ENCODE measurements at places on chromosomes 1 and 21.

DNA sequence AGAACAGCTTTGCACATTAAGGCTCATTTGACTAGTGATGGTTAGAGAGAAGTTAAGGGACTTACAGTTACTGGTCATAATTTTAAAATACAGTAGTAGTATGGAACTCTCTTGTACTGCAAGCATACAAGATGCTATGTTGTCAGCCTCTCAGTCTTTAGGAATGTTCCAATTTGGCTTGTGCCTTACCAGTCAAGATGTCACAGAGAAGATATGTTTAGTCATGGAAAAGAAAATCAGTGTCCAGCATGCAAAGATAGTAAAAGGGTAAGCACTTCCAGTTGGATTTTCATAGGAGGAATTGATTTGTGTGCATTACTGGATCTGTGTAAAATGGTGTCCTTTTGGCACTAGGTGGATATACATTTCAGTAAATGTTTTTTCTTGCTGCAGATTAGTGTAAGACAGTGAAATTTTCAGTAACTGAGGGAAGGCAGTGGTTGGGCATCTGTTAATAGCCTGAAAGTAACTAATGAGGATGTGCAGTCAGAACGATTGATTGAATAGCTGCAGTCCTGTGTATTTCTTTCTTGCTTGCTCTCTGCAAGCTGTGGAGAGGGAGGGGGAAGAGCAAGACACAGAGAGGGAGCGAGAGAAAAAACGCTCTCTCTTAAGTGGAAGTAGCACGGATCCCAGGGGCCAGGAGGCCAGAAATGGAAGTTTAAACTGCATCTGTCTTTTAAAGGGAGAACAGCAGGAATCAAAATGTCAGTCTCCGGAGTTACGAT lies 108.2 kb downstream of the CLEC20A start:
- no peak for DNase-seq

GRCh38 chr1:30001732-30002039 lies 721.7 kb downstream of the MATN1 start:
- DNase-seq: no peak

- DNase-seq: no peak
Observed at GRCh38 chr1:10669570-10669969, 126.9 kb downstream of the CASZ1 start.

DNA sequence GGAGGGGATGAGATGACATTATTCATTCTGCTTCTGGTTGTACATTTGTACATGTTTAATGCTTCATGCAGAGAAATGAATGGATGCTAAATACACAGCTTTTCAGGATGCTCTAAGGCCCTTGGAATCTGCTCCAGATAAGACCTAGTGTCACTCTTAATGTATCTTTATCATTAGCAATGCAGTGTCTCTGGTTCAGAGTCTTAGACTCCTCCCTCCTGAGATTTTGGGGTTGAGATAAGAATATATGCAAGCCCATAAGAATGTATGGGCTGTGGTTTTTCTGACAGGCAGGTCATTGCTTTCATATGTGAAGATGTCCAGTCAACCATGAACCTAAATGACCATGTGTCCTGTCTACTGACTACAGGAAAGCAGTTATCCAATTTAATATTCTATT lies 415.5 kb downstream of the RPS6KC1 start:
- DNase-seq: no peak

- DNase-seq: no peak
Observed at GRCh38 chr1:206082831-206083695, 30.1 kb downstream of the RHEX start.

GRCh38 chr1:53326598-53327181 lies 1.2 kb downstream of the LRP8 start:
- peak; percentile 54 for DNase-seq

DNA sequence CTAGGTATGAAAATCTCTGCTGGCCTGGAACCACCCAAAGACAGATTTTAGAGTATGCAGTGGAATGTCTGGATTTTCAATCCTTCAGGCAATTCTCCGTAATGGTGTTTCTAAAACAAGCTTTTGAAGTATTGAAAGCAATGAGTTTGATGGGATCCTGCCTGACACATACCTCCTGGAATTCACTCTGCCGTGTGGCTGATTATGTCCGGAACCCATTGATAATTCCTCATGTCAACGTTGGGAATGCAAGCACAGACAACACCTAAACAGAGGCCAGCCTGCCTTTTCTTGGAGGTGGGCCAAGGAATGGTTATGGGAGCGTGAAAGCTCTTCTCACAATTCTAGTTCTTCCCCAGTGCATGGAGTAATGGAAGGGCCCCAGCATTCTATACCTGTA lies 168.9 kb upstream of the HMCN1 start:
- DNase-seq: no peak

- no peak for DNase-seq
Observed at GRCh38 chr1:33241866-33242265, 14.4 kb upstream of the ZNF362 start.
